Left kidney (tissue), 8 donors: ENCODE measurements at places on chromosomes 12 and 14.

DNA sequence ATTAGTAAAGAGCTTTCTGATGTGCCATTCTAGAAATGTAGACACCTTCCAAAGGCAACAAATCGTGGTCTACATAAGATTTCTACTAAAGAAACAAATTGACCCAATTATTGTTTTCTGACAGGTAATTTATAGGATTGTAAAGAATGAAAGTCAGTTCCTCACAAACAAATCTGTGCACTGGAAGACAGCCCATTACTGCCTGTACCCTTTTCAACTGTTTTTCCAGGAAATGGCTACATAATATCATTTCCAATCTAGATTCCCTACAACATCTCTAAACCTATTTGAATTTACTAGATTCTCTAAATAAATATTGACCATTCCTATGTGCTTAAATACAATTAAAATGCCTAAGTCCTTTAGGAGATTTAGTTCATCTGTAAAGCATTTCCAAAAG lies 939.1 kb downstream of the FSCB start:
- DNase-seq = no peak

GRCh38 chr12:124698211-124698997 lies 131.0 kb upstream of the NCOR2 start:
- no peak for DNase-seq

DNA sequence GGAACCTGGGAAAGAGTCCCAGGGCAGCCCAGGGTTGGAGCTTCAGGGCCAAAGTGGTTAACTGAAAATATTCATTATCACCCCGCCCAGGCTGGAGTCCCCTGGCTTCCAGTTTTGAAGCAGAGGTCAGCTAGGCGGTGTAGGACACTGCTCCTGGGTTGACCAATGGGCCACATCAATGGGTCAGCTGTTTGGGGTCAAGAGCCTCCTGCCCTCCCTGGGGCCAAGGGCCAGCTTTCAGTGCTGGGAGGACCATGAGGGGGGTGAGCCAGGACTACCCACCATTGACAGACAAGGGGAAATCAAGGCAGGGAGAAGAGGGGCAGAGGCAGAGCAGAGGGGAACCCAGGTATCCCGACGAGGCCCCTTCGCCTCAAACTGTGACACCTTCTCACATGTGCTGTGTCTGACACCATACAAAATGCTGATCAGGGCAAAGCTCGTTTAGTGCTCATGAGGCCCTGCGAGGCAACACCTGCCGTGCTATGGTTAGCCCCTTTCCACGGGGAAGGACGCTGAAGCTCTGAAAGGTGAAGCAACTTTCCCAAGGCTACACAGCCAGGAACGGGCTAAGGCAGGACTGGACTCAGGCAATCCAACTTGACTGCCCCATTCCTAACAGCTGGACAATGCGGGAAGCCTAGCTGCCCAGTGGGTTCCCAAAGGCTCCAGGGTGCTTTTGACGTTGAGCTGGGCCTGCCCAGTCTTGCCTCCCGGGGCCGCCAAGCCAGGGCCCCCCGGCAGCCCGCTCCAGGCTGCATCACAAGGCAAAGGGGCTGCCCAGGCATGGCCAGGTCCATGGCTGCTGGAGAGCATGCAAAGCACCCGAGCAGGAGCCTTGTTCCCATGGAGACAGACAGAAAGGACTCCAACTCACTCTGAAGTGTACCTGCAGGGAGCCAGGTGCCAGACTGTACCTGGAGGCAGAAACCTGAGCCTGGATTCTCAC lies 2.0 kb downstream of the SYNE3 start:
- no peak for DNase-seq

DNA sequence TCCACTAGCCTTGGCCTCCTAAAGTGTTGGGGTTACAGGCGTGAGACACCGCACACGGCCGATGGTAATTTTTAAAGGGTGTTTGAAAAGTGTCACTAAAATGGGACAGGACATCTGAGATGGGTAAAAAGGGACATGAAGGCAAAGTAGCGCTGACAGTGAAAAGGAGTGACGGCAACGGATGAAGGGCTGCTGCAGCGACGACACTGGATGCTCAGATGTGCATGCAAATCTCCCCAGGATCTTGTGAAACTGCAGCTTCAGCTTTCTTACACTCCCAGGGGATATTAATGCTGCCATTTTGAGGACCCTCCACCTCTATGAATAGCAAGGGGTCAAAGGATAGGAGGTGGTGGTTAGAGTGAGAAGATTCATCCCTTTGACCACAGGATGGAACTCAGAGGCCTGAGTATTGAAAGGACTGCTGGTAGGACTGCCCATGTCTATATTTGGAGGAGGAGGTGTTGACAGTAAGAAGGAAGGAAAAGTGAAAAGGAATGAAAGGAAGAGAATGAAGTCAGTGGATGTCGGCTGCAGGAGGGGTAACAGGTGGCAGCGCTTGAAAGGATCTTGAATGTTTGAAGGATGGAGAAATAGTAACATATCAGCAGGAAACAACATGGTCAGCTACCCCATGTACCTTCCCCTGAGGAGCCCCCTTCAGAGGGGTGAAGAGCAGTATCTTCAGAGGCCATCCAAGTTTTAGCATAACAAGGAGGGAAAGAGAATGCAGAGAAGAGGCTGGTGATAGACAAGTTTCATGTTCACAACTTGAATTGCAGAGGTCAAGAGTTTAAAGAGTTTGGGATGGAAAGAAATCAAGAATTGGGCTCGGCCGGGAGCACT lies 37.1 kb downstream of the CLIP1 start:
- no peak for DNase-seq

DNA sequence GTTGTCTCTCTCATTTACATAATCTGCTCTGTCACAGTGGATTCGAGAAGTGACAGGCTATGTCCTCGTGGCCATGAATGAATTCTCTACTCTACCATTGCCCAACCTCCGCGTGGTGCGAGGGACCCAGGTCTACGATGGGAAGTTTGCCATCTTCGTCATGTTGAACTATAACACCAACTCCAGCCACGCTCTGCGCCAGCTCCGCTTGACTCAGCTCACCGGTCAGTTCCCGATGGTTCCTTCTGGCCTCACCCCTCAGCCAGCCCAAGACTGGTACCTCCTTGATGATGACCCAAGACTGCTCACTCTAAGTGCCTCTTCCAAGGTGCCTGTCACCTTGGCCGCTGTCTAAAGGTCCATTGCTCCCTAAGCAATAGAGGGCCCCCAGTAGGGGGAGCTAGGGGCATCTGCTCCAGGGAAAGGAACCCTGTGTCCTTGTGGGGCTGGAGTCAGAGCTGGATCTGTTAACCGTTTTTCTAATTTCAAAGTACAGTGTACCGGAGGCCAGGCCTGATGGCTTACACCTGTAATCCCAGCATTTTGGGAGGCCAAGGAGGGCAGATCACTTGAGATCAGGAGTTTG lies 5.1 kb downstream of the ERBB3 start:
- DNase-seq = no peak

DNA sequence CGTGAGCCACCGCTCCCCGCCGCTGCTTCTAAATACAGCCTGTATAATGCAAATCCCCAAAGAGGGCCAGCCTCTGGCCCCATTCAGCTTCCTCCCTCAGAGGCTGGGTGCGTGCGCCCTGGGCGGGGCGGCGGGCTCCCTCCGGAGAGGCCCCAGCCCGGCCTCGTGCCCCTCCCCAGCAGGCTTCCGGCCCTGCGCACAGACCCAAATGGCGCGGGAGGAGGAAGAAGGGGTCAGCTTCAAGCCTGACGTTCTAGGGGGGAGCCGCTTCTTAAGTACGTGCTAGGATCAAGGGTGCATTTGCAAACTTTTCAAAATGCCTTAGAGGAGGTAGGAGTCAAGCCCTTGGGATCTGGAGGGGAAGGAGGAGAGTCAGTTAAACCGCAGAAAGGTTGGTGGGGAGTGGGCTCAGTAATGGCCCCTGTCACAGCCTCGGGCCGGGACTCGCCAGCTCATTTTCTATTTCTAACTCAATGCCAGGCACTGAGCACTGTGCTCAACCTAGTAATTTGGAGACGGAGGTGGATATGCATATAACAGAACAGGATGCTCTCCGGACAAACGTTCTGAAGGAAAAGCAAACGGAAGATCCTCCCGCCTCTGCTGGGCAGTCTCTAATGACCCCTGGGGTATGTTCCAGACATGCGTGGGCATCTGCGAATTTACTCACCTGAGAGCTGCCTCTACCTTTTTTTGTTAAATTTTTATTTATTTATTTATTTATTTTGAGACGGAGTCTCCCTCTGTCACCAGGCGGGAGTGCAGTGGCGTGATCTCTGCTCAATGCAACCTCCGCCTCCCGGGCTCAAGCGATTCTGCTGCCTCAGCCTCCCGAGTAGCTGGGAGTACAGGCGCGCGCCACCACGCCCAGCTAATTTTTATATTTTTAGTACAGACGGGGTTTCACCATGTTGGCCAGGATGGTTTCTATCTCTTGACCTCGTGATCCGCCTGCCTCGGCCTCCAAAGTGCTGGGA lies 32.3 kb downstream of the NINJ2 start:
- DNase-seq = no peak

DNA sequence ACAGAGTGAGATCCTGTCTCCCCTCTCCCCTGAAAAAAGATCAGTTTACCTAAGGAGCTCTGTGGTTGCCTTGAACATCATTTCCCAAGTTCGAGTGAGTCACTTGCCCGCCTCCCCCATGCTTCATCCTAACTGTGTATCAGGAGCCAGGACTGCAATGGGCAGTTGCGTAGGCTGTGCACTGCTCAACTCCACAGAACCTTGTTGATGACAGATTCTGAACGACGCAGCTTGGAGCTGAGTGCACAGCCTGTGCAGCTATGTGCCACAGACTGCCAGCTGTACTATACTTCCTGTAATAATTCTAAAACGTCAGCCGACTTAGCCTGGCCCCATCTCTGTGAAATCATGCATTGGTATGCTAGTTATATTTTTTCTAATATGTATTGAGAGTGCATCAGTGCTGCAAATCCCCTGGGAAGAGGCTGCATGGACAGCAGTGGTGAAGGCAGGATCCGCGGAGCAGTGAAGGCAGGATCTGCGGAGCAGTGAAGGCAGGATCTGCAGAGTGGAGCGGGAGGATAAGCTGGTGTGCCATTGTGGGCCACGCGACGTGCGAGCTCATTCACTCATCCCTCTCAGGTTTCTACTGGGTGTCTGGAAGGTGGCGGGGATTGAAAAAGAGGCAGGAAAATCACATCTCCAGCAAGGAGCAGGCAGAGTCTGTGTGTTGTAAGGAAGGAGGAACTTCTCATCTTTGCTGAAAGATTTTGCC lies 80.8 kb downstream of the GALNT9 start:
- DNase-seq = no peak

DNA sequence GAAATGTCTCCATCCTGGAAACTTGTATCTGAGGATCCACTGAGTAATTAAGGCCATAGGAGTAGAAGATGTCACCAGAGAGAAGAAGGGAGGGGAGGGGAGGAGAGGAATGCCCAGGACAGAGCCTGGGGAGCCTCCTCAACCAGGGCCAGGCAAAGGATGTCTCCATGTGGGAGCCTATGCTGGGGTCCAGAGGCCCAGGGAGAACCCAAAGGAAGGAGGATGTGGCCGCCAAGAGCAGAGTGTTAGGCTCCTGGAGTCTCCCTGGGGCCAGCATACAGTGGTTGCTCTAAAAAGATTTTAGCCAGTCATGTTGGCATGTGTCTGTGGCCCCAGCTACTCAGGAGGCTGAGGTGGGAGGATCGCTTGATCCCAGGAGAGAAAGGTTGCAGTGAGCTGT lies 92.6 kb downstream of the DICER1 start:
- no peak for DNase-seq

DNA sequence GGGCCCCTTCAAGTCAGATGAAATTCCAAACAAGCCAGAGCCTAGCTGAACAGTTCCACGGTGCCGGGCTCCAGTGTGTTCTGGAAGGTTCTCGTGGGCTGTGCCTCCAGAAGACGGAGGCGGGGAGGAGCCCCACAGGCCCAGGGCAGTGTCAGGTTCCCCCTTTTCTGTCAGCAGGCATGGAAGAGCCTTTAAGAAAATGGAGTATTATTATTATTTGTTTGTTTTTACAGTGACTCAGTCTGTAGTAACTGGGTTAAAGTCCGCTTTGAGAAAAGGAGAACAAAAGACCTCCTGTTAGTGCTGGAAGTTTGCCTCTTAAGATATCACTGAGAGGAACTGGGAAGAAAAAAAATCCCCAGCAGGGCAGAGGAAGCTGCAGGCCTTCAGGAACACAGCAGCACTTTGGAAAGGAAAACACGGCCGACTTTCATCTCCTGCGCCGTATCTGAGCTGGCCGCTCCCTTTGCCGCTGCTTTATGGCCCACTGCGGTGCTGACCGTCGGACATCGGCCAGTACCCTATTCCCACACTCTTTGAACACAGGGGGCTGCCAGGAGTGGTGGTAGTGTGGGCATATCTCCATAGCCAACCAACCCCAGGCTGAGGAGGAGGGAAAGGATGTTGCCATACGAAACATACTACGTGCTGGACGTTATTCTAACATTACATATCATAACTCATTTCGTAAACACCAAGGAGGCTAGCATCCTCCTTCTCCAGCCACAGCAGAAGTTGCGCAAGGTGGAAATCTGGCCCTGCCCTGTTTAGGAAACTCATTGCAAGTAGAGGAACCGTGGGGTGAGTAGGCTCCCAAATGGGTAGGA lies 194.0 kb downstream of the ZFP36L1 start:
- DNase-seq = no peak

- no peak for DNase-seq
These were observed 114.5 kb upstream of the NCOR2 start for GRCh38 chr12:124681779-124682391.

GRCh38 chr12:26101763-26102162 lies 23.1 kb downstream of the BHLHE41 start:
- DNase-seq = no peak

DNA sequence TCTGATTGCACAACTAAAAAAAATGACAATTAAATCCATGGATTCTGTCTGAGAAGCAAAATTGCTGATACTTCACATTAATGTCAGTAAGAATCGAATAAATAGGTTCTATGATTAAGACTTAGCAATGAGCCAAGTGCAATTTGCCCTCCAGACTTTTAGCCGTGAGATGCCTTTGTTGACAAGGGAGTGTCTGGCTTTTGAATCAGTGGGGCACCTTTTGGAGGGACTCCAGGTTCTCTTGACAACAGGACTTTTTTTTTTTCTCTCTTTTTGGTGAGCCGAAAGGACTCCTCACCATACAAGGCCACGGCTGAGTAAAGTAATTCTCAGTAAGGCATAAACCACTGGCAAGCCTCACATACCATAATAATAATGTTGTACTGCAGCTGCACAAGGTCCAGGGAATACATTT lies 4.7 kb upstream of the MDM1 start:
- DNase-seq = no peak

- no peak for DNase-seq
These were observed 17.8 kb upstream of the PDE3A start for GRCh38 chr12:20350495-20350894.

GRCh38 chr12:4824380-4824779 lies 85.3 kb upstream of the KCNA1 start:
- DNase-seq = no peak

GRCh38 chr12:20486233-20486632 lies 117.9 kb downstream of the PDE3A start:
- DNase-seq = no peak

- DNase-seq = no peak
These were observed 166.7 kb upstream of the MYL2 start for GRCh38 chr12:111086947-111087700.

DNA sequence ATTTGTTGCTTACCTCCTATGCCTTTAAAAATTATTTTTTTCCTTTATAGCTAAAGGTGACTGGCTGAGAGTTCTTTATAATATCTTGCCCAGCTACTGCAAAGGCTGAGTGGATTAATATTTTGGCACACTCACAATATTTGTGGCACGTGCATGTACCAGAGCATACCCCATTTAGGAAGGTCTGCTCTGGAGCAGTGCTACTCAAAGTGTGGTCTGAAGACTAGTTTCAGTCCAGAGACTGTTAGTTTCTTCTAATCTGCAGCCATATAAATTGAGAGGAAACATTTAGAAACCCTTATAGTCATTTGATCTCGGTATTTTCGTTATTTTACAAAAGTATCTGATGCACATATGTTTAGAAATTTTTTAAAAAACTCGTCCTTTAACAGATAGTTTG lies 51.0 kb downstream of the IFT81 start:
- DNase-seq = no peak

GRCh38 chr12:79006306-79006705 lies 141.7 kb downstream of the SYT1 start:
- no peak for DNase-seq
